T-helper 17 cell (primary cell): ENCODE measurements at places on chromosomes 5 and 9.

GRCh38 chr5:132530946-132531345 is 12.4 kb downstream of the IL5 start:
- peaks cover 5% of the 10 kb centered on the region for H3K36me3 ChIP-seq
- DNase-seq: no peak
- no peak overlapping the region for H3K27ac ChIP-seq

DNA sequence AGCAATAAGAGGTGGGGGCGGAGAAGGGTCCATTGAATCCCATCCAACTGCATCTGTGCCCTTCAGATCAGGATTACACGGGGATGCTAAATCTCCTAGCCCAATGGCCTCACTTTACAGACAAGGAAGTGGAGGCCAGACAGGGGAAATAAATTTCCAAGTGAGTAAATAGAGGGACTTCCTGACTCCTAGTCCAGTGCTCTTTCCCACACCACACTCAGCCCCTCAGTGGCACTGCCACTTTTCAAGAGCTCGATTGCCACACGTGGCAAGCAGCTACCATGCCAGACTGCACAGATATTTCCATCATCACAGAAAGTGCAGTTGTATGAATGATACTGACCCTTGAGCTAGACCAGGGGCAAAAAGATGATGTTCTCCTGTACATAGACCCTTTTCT is 8.2 kb upstream of the TNIP1 start:
- H3K4me1 ChIP-seq: peaks cover 36% of the 10 kb centered on the region
- H3K27ac ChIP-seq: peak overlapping the region; percentile 86
- peaks cover 3% of the 10 kb centered on the region for H3K36me3 ChIP-seq
- DNase-seq: no peak
- H3K27me3 ChIP-seq: no peaks in the 10 kb centered on the region

DNA sequence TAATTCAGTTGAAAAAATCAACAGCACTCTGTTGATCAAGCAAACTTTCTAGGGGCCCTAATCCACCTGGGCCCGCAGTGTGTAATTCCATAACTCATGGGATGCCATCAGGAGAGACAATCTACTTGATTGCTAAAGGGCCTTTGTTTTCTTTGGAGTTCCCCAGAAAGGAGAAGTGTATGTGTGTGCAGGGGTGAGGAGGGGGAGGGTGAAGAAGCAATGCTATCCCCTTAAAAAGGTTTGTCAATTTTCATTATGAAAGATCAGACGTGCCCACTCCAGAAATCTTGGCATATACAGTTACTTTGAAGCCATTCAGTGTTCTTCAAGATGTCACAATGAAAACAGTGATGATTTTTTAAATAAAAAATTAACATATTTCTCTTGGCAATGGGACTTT is 6.2 kb downstream of the PARP8 start:
- peak overlapping the region; percentile 56 for H3K4me3 ChIP-seq
- peaks cover 53% of the 10 kb centered on the region for H3K4me1 ChIP-seq
- peaks cover 9% of the 10 kb centered on the region for H3K36me3 ChIP-seq
- no peaks in the 10 kb centered on the region for H3K27me3 ChIP-seq
- DNase-seq: no peak
- H3K27ac ChIP-seq: peak overlapping the region; percentile 90

- H3K27ac ChIP-seq: peak overlapping the region; percentile 69
- no peaks in the 10 kb centered on the region for H3K36me3 ChIP-seq
- peaks cover 14% of the 10 kb centered on the region for H3K27me3 ChIP-seq
- peaks cover 6% of the 10 kb centered on the region for H3K4me1 ChIP-seq
- DNase-seq: no peak
These were observed 132.2 kb downstream of the RXRA start for GRCh38 chr9:134458207-134459108.

- peaks cover 7% of the 10 kb centered on the region for H3K36me3 ChIP-seq
- H3K4me1 ChIP-seq: peaks cover 32% of the 10 kb centered on the region
- H3K27ac ChIP-seq: peak overlapping the region; percentile 47
These were observed 1.3 kb downstream of the TRIM7 start for GRCh38 chr5:181203777-181204112.

- H3K36me3 ChIP-seq: peaks cover 4% of the 10 kb centered on the region
- peaks cover 23% of the 10 kb centered on the region for H3K27me3 ChIP-seq
- DNase-seq: no peak
- no peak overlapping the region for H3K27ac ChIP-seq
These were observed 64.5 kb upstream of the RNF130 start for GRCh38 chr5:180135967-180136629.

- H3K4me1 ChIP-seq: no peaks in the 10 kb centered on the region
- H3K27me3 ChIP-seq: peaks cover 16% of the 10 kb centered on the region
- H3K27ac ChIP-seq: no peak overlapping the region
- no peak for DNase-seq
- H3K36me3 ChIP-seq: no peaks in the 10 kb centered on the region
These were observed 54.3 kb upstream of the ANKRD33B start for GRCh38 chr5:10509575-10509974.

DNA sequence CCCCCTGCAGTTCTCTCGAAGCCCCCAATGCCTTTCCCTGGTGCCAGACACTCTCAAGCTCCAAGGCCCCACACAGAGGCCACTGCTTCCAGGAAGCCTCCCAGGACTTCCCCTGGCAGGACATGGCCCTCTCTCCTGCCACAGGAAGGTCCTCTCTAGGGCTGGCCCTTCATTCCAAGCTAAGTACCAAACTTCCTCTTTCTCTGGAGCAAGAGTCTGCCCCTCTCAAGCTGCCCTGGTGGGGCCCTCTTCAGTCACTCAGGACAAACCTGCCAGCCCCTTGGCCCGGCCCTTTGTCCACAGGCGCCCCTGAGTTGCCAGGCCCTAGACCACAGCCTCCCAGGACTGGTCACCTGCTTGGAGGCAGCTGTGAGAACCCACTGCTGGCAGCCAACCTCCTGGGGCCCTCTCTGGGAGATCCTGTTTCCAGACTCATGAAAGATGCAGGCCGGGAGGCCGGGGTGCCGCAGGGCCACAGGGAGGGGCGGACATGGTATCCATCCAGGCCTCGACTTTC is 6.6 kb downstream of the NINJ1 start:
- peak overlapping the region; percentile 67 for H3K4me3 ChIP-seq
- H3K27ac ChIP-seq: peak overlapping the region; percentile 87
- H3K36me3 ChIP-seq: no peaks in the 10 kb centered on the region
- peaks cover 60% of the 10 kb centered on the region for H3K4me1 ChIP-seq
- no peaks in the 10 kb centered on the region for H3K27me3 ChIP-seq
- DNase-seq: no peak

DNA sequence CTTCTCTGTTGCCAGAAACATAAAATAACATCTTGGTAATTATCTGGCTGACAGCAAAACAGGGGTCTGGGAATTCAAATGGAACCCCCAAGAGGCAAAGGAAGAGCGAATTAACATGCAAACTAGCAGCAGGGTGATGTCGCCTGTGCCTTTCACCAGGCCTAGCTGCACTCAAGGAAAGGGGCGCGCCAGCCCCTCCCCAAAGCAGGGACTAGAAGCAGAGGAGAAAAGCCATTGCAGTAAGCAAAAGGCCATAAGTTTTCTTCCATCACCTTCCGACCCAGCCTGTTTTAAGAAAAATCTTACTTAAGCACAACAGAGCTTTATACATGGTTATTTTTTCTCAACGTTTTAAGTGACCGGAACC is 539 bp downstream of the POC5 start:
- H3K4me1 ChIP-seq: peaks cover 37% of the 10 kb centered on the region
- peaks cover 12% of the 10 kb centered on the region for H3K36me3 ChIP-seq
- peaks cover 7% of the 10 kb centered on the region for H3K27me3 ChIP-seq
- H3K4me3 ChIP-seq: peak overlapping the region; percentile 99
- H3K27ac ChIP-seq: peak overlapping the region; percentile 97

DNA sequence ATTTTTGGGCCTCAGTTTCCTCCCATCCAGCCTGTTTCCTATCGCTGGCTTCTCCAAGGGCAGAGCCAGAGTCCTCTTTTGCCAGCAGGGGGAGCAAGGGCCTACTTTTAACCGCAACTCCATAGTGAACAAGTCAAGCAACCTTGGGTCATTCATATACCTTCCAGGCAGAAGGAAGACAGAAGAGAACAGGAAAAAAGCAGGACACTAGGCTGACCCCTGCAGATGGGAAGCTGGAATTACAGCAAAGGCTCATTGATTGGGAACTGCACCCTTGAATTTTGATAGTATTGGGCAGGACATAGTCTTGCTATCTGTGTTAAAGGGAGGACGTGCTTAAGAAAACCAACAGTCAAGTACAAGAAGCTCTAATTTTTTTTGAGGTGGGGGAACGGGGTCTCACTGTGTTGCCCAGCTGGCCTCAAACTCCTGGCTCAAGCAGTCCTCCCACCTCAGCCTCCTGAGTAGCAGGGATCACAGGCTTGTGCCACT is 30.1 kb downstream of the QRFP start:
- H3K27me3 ChIP-seq: no peaks in the 10 kb centered on the region
- no peaks in the 10 kb centered on the region for H3K36me3 ChIP-seq
- no peak overlapping the region for H3K27ac ChIP-seq
- no peak overlapping the region for H3K4me3 ChIP-seq
- H3K4me1 ChIP-seq: peaks cover 7% of the 10 kb centered on the region

DNA sequence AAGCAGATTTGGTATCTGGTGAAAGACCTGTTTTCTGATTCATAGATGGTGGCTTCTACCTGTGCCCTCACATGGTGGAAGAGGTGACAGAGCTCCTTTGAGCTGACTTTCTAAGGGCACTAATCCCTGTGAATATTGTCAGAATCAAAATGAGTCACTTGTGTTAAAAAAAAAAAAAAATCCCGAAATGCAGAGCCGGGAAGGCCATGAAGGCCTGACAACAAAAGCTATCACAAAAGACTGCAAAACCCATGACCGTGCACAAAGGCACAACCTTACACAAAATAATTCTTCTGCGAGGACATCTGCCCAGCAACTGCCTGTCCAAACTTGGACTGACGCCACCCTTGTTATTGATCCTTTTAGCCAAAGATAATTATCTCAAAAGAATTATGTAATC is 19.6 kb upstream of the UBTD2 start:
- H3K4me3 ChIP-seq: no peak overlapping the region
- no peak for DNase-seq
- H3K27ac ChIP-seq: no peak overlapping the region
- H3K4me1 ChIP-seq: no peaks in the 10 kb centered on the region
- peaks cover 15% of the 10 kb centered on the region for H3K27me3 ChIP-seq

DNA sequence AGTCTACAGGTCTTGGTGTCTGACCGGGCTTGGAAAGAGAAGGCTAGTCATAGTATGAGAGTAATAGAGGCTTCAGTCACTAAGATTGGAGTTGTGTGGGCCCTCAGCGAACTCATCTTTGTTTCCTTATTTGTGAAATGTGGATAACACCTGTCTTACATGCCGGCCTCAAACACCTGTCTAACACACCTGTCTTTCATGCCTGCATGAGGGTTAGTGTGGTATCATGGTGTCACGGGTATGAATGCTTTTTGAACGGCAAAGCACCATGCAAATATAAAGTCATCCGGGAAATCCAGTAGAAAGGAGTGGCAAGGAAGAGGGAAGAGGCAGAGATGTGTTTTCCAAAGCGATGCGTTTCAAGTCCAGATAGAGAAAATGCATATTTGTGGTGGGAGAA is 25.5 kb downstream of the GRAMD2B start:
- peak overlapping the region; percentile 62 for H3K4me3 ChIP-seq
- no peaks in the 10 kb centered on the region for H3K27me3 ChIP-seq
- peak overlapping the region; percentile 99 for H3K27ac ChIP-seq
- peaks cover 5% of the 10 kb centered on the region for H3K36me3 ChIP-seq
- DNase-seq: no peak
- peaks cover 41% of the 10 kb centered on the region for H3K4me1 ChIP-seq

DNA sequence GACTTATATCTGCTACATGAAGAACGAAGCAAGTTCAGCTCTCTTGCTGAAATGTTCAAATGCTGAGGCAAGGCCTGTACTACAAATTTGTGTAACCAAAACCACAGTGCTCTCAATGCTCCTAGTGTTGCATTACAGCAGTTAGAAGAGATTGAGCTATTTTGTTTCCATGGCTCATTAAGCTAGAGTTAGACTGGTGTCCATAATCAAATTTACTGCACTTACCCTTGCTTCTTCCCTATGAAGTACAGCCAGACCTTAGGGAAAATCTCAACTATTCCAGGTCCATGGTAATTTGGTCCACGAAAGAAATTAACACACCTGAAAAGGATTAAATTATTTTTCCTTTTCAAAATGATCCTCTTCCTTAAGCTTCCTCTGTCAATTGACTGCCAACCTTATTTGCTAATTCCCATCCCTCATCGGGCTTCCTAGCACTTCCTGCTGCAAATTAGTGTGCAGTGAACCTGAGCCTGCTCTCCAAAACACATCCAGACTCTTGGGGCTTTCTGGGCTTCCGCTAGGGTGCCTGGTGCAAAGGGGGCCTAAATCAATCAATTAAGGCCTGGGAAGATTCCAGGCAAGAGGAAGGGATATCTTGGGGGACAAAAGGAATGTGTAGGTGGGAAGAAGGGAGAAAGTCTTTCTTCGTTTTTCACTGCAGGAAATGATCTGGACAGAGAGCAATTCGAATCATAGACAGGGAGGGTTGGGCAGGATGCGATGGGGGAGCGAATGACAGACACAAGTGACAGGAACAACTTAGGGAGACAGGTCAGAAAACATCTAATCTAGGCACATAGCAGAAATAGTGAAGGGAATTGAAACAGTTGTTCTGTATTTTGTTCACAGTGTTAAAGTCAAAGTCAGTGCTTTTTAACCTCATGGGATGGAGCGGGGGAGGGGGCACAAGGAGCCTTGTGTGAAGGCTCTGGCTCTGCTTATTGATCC is 542.4 kb downstream of the RAB3C start:
- no peak overlapping the region for H3K4me3 ChIP-seq
- H3K27me3 ChIP-seq: no peaks in the 10 kb centered on the region
- H3K27ac ChIP-seq: no peak overlapping the region
- DNase-seq: no peak
- peaks cover 14% of the 10 kb centered on the region for H3K4me1 ChIP-seq

DNA sequence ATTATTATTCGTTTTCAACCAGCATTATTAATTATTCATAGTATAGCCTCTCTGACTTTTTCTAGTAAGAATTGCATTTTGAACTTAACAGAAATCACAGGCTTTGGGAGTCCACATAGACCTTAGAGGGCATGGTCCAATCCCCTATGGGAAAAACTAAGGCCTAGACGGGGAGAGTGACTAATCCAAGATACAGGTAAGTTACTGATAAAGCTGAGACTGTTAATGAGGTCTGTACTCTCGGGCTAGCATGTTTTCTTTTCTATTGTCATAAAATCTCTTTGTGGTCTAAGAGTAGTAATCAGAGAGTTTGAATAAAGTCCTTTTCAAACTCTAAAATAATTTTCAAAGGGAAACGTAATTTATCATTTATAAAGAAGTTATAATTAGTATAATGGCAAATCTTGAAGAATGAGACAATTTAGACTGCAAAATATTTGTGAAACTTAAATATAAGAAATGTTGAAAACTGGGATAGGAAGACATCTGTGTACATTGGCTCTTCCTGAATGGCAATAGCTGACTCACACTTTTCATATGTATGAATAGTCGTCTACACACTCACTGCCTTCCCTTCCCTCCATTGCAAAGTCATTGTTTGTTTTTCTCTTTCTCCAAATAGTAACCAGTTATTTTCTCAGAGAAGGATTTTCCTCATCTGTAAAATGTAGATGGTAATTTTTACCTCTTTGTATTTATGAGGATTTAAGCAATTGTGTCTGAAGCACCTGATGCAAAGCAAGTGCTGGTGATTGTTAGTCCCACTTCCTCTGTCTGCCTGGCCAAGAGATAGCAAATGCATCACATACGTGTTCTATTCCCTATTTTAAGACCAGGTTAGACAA is 207.9 kb upstream of the CD180 start:
- no peak for DNase-seq
- no peak overlapping the region for H3K4me3 ChIP-seq
- no peaks in the 10 kb centered on the region for H3K36me3 ChIP-seq
- H3K27ac ChIP-seq: no peak overlapping the region
- peaks cover 14% of the 10 kb centered on the region for H3K27me3 ChIP-seq

- no peak overlapping the region for H3K4me3 ChIP-seq
- H3K27ac ChIP-seq: no peak overlapping the region
- peaks cover 9% of the 10 kb centered on the region for H3K36me3 ChIP-seq
- no peaks in the 10 kb centered on the region for H3K4me1 ChIP-seq
- no peak for DNase-seq
These were observed 282.7 kb upstream of the POU5F2 start for GRCh38 chr5:94024101-94024500.
